ENCODE measurements at places on chromosomes 4 and X. TPM values are rescaled to one million over a fixed set of nuclear protein-coding genes. Genes with fewer than 3 reads are reported as not detected.

- no peak overlapping the region for H3K27ac ChIP-seq
- H3K36me3 ChIP-seq, result no peaks in the 10 kb centered on the region
- no peak for DNase-seq
- no peak overlapping the region for H3K4me3 ChIP-seq
- no peaks in the 10 kb centered on the region for H3K27me3 ChIP-seq
Measured at GRCh38 chr4:167873496-167873895, 218.8 kb upstream of the ANXA10 start.

GRCh38 chrX:139560221-139560620 lies 29.7 kb downstream of the F9 start:
- H3K36me3 ChIP-seq, result no peaks in the 10 kb centered on the region
- H3K4me3 ChIP-seq, result no peak overlapping the region
- no peak overlapping the region for H3K27ac ChIP-seq
- no peak for DNase-seq
- no peaks in the 10 kb centered on the region for H3K4me1 ChIP-seq

- no peaks in the 10 kb centered on the region for H3K36me3 ChIP-seq
- H3K4me3 ChIP-seq, result no peak overlapping the region
- no peak overlapping the region for H3K27ac ChIP-seq
- H3K4me1 ChIP-seq, result no peaks in the 10 kb centered on the region
- H3K27me3 ChIP-seq, result no peaks in the 10 kb centered on the region
Measured at GRCh38 chr4:152372444-152372843, 163.4 kb downstream of the FBXW7 start.

DNA sequence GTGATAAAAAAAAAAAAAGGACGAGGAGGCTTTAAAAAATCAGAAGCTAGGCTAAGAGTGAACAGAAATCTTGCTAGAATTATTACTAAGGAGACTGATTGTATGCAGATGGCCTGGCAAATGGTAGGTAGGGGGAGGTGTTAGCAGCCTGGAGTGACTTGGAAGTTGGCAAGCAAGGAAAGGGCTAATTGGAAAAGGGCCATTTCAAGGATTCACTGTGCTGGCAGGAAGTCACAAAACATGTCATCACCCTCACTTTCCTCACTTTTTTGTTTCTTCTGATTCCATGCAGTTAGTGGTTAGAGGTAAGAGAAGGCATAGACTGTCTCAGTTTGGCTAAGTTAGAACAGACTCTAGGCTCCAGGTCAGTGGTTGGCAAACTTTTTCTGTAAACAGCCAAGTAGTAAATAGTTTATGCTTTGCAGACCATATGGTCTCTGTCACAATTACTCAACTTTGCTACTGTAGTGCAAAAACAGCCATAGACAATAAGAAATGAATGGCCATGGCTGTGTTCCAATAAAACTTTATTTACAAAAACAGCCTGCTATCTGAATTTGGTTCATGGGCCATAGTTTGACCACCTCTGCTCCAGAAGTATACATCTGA lies 646.5 kb upstream of the ACTRT1 start:
- no peak overlapping the region for H3K4me3 ChIP-seq
- H3K27me3 ChIP-seq, result no peaks in the 10 kb centered on the region
- no peak for DNase-seq
- no peaks in the 10 kb centered on the region for H3K36me3 ChIP-seq
- H3K27ac ChIP-seq, result no peak overlapping the region

DNA sequence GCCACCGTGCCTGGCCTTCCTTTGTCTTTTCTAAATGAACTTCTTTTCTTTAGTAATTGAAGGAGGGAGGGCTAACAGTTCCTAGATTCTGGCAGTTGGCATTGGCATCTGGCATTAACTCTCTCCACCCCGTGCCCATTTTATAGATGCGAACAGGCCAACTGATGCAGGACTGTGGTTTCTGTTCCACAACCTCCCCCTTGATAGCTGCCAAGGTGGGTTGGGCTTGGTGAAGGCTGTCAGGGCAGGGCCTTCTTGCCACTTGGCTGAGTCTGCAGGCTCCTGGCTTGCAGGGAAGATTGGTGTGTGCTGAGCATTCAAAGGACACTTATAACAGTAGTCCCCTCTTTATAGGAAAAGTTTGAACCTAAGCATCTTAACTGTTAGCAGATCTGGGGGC lies 4.3 kb downstream of the SOWAHD start:
- no peak overlapping the region for H3K4me3 ChIP-seq
- no peak for DNase-seq
- H3K4me1 ChIP-seq, result peaks cover 8% of the 10 kb centered on the region
- no peak overlapping the region for H3K27ac ChIP-seq
- no peaks in the 10 kb centered on the region for H3K27me3 ChIP-seq

DNA sequence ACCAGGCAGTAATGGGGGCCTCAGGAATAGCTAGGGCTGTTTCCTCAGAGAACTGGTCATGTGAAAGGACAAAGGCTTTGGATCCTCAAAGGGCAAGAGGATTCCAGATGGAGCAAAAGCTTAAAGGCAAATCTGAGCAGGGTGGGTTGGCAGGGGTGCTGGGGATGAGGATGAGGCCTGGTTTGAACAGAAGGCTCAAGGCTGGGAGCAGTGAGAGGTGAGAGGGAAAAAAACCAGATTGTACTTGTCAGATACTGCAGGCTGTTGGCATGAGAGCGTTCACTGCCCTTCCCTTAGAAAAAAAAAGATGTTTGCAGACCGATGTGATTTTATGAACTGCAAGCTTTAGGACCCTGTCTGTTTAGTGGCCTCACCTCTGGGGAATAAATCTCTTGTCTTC lies 75.3 kb upstream of the PLAC1 start:
- no peaks in the 10 kb centered on the region for H3K4me1 ChIP-seq
- no peak for DNase-seq
- no peak overlapping the region for H3K4me3 ChIP-seq
- H3K27ac ChIP-seq, result no peak overlapping the region
- no peaks in the 10 kb centered on the region for H3K27me3 ChIP-seq
- H3K36me3 ChIP-seq, result no peaks in the 10 kb centered on the region

DNA sequence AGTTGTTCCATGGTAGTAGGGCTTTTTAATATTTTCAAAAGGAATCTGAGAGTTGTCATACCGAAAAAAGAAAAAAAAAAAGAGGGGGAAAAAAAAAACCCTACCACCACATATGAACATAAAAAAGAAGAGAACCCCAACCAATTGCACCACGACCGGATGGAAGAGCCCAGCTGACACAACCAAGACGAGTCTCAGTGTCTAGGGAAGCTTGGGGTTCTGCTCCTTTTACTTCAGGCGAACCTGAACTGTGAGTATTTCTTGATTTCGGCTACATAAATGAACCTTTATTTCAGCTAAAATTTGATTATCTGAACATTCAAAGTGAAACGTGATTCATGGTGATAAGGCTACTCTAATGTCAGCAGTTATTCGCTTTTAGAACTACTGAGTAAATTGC lies at the start of gene GPR34:
Gene GPR34, plus strand, starts transcription at position 139 of the 400 bp plus-strand sequence. CDS start 6,661 bp downstream, outside the sequence.
- peaks cover 4% of the 10 kb centered on the region for H3K4me1 ChIP-seq
- no peak for DNase-seq
- H3K4me3 ChIP-seq, result no peak within 1 kb of the TSS
- no peaks in the 10 kb centered on the region for H3K36me3 ChIP-seq
- no peaks in the 10 kb centered on the region for H3K27me3 ChIP-seq
- H3K27ac ChIP-seq, result no peak within 1 kb of the TSS

DNA sequence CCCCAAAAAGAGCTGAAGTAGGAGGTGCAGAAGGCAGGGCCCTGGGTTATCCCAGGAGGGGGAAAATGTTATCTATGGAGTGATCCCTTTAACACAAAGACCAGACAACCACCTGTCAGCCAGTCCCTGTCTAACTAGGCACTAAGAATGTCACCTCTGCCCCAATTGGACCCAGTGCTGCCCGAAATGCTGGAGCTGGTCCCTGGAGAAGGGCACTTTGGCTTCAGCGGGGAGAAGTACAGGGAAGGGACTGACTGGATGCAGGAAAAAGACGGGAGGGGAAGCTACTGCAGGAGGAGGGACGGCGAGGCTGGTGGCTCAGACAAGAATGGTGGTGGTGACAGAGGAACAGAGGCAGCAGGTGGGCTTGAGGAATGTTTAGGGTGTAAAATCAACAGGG lies 17.3 kb downstream of the PHKA2 start:
- no peak for DNase-seq
- no peak overlapping the region for H3K27ac ChIP-seq
- no peaks in the 10 kb centered on the region for H3K36me3 ChIP-seq
- H3K4me3 ChIP-seq, result no peak overlapping the region
- H3K4me1 ChIP-seq, result no peaks in the 10 kb centered on the region

GRCh38 chrX:103533511-103534216 lies 14.4 kb upstream of the RAB40A start:
- no peaks in the 10 kb centered on the region for H3K27me3 ChIP-seq
- H3K4me3 ChIP-seq, result peak overlapping the region; percentile 46
- H3K27ac ChIP-seq, result no peak overlapping the region

GRCh38 chr4:101020956-101021355 lies 326.4 kb downstream of the PPP3CA start:
- peak; percentile 10 for DNase-seq
- no peaks in the 10 kb centered on the region for H3K27me3 ChIP-seq
- no peak overlapping the region for H3K27ac ChIP-seq
- H3K36me3 ChIP-seq, result no peaks in the 10 kb centered on the region
- peak overlapping the region; percentile 21 for H3K4me3 ChIP-seq

GRCh38 chrX:45804276-45804675 lies 603.6 kb upstream of the DIPK2B start:
- no peak overlapping the region for H3K4me3 ChIP-seq
- H3K4me1 ChIP-seq, result peaks cover 18% of the 10 kb centered on the region
- no peaks in the 10 kb centered on the region for H3K27me3 ChIP-seq
- H3K36me3 ChIP-seq, result no peaks in the 10 kb centered on the region
- H3K27ac ChIP-seq, result no peak overlapping the region

DNA sequence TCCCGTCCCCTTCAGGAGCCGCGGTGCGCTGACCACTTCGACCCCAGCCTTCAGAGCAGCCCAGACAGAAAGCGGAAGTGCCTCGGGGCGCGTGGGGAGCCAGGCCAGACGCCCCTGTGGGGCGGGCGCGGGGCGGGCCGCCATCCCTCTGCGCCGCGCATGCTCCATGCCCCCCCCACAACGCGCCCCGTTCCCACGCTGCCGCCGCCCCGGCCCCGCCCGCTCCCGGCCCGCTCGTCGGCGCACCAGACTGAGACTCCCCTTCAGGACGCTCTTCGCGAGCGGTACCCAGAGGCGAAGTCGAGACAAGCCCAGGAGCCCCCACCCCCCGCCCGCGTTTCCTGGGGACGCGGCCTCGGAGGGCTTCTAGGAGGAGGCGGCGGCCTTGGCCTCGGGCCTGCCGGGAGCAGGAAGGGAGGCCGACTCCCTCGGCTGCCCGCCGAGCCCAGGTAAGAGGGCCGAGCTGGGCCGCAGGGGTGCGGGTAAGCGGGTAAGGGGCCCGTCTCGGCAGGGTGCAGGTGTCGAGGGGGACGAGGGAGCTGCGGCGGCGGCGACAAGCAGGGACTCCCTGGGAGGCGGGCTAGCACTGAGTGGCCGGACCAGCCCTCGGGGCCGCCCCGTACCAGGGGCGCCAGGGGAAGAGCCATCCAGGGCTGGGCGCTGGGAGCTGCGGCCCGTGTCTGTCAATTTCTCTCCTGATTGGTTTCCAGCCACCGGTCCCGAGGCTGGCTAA lies at the start of gene ZFP92:
Gene ZFP92, plus strand, starts transcription at position 218 of the 733 bp plus-strand sequence. CDS start 6,851 bp downstream, outside the sequence.
- peak within 1 kb of the TSS; percentile 18 for H3K4me3 ChIP-seq
- no peaks in the 10 kb centered on the region for H3K4me1 ChIP-seq
- no peak within 1 kb of the TSS for H3K27ac ChIP-seq
- no peaks in the 10 kb centered on the region for H3K27me3 ChIP-seq
- H3K36me3 ChIP-seq, result no peaks in the 10 kb centered on the region
- peak; percentile 13 for DNase-seq

- H3K27me3 ChIP-seq, result no peaks in the 10 kb centered on the region
- H3K4me3 ChIP-seq, result no peak overlapping the region
- no peaks in the 10 kb centered on the region for H3K4me1 ChIP-seq
- H3K27ac ChIP-seq, result no peak overlapping the region
Measured at GRCh38 chr4:137626942-137627738, 94.8 kb upstream of the PCDH18 start.

GRCh38 chr4:173145131-173145530 lies 23.5 kb upstream of the GALNT7 start:
- H3K4me1 ChIP-seq, result no peaks in the 10 kb centered on the region
- DNase-seq, result no peak
- no peaks in the 10 kb centered on the region for H3K36me3 ChIP-seq

DNA sequence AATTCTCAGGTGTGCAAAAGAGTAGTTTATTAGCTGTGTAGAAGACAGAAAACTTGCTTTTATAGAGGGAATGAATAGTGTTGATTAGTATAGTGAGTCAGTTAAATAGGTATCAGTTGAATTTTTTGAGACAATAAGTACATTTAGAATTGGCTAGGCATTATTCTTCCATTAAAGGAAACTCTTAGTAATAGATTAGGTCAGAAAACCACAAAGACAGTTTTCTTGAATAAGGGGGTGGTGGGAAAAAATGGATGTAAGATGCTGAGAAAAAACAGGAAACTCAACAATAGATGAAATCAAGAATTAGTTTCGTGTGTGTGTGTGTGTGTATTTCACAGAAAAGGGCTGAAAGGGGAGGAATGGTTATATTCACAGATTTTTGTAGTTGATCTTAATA lies 16.8 kb downstream of the CD38 start:
- no peaks in the 10 kb centered on the region for H3K36me3 ChIP-seq
- H3K27ac ChIP-seq, result no peak overlapping the region
- no peaks in the 10 kb centered on the region for H3K27me3 ChIP-seq
- DNase-seq, result no peak
- H3K4me1 ChIP-seq, result peaks cover 3% of the 10 kb centered on the region

- no peaks in the 10 kb centered on the region for H3K27me3 ChIP-seq
- no peak overlapping the region for H3K27ac ChIP-seq
- no peak for DNase-seq
- H3K36me3 ChIP-seq, result no peaks in the 10 kb centered on the region
- H3K4me1 ChIP-seq, result no peaks in the 10 kb centered on the region
Measured at GRCh38 chr4:102352781-102353180, 7.5 kb upstream of the SLC39A8 start.

DNA sequence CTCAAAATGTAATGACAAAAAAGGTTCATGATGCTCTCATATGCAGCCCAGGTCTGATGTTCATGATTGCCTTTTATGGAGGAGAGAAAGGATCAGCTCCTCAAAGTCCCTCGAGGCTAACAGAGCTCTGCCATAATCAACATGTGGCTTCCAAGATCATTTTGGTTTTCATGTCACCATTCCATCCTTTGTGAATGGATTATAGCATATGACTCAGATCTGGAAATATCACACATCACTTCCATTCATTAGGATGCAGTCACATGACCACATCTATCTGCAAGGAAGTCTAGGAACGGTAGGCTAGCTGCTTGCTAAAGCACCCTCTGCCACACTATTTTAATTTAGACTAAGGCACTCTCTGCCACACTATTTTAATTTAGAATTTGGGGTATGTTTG lies 77.6 kb downstream of the COX18 start:
- no peaks in the 10 kb centered on the region for H3K36me3 ChIP-seq
- H3K27ac ChIP-seq, result no peak overlapping the region
- H3K4me1 ChIP-seq, result no peaks in the 10 kb centered on the region
- no peaks in the 10 kb centered on the region for H3K27me3 ChIP-seq
- H3K4me3 ChIP-seq, result no peak overlapping the region
- DNase-seq, result no peak

SHROOM4 gene
- not detected for total RNA-seq

PRRG1 gene
- not detected for total RNA-seq

PAGE5 gene
- total RNA-seq, result not detected

TRIM75 gene
- not detected for total RNA-seq

CLOCK gene
- 8.2 TPM for total RNA-seq

H2BW2 gene
- total RNA-seq, result not detected

IL3RA gene
- total RNA-seq, result 23.7 TPM

TCEAL6 gene
- total RNA-seq, result not detected

AADAT gene
- total RNA-seq, result not detected

SPANXA2 gene
- total RNA-seq, result not detected

All from naive thymus-derived CD4-positive, alpha-beta T cell (primary cell).